ENCODE measurements at places on chromosomes 4 and X.

DNA sequence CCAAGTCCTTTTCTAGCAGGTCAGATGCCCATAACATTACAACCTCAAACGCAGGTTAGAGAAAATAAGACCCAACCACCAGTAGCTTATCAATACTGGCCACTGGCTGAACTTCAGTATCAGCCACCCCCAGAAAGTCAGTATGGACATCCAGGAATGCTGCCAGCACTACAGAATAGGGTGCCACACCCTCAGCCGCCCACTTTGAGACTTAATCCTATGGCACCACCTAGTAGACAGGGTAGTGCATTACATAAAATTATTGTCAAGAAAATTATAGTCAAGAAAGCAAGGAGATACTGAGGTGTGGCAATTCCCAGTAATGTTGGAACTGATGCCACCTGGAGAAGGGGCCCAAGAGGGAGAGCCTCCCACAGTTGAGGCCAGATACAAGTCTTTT, 19.9 kb upstream of the TRIM61 start:
- DNase-seq, result peak; percentile 66

- no peak for DNase-seq
These were observed 113.3 kb upstream of the ATP6AP2 start for GRCh38 chrX:40467454-40467853.

DNA sequence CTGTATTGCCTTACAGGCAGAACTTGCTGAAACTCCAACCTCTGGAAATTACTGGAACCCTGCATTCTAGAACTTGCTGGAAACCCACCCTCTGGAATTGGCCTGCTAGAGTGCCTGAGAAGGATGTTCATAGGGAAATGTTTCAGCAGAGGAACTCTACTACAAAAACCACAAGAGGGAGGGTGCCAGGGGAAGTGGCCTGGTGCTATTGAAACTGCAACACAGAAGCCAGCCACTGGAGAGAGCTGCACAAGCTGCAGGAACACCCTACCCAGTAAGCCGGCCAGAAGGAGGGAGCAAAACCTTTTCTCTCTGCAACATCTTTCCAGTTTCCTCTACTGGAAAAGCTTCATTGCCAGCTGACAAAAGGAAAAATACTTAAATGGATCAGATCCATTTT, 2.5 kb upstream of the BRWD3 start:
- peak; percentile 42 for DNase-seq

GRCh38 chr4:76600447-76600846, 165.4 kb downstream of the SHROOM3 start:
- no peak for DNase-seq

DNA sequence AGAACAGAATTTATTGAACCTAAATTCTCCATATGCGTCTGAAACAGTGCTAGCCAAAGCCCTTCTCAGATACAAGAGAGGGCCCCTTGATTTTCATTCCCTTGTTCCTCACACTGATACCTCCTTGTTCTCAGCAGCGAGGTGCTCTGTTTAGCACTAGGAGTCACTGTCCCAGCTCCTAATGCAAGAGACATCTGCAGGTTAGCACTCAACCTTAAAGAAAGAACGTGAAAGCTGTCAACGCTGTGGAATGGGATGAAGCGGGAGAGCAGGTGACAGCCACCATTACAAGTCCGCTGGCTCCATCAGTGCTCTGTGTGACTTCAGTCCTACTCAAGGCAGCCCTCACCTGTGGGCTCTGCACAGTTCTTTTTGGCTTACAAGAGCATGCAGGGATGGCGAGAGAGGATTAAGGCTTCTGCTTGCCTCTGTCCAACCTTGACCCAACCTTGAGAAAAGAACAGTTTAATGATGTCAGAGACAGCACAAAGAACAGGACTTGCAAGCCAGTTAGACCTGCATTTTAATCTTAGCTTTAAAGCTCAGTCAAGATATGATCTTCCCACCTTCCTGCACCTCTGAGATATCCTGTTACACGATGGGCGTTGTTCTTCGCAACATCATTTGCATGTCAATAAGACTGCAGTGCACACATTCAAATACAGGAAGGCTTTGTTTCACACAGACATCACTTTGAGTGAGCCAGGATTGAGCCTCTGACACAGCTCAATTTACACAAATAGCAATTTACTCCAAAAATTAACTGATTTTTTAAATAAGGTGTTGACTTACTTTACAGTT, 95.1 kb downstream of the ARSF start:
- DNase-seq, result no peak

DNA sequence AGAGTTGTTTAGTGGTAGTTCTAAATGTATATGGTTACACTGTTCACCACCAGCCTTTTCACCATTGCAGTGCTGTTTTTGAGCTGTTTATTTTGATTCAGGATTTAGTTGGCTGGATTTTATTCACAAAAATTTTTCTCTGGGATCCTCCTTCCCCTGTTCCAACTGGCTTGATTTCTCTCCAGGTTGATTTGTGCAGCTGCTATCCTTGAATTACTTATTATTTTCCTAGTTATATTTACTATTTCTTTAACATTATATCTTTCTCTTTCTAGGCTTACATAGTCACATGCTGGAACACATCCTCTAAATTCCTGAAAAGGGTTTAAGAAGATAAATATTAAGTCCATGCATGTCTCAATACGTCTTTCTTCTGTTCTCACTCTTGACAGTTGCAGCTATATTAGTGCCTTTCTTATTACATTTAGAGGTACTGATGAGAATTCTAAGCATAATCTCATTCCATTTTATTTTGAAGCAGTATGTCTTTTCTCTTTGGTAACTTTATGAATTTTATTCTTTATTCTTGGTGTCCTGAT, 82.2 kb downstream of the SUPT20HL2 start:
- DNase-seq, result no peak

GRCh38 chrX:124228849-124229248, 103.6 kb upstream of the TEX13D start:
- DNase-seq, result no peak

GRCh38 chrX:16771483-16772398, 14.5 kb upstream of the TXLNG start:
- DNase-seq, result peak; percentile 44

Measured in GM23248 (cell line).